ENCODE measurements at places on chromosomes 2 and 18. TPM values are rescaled to one million over a fixed set of nuclear protein-coding genes. Genes with fewer than 3 reads are reported as not detected.

GRCh38 chr2:105301646-105302045 is 27.9 kb downstream of the TGFBRAP1 start:
- no peak for DNase-seq

DNA sequence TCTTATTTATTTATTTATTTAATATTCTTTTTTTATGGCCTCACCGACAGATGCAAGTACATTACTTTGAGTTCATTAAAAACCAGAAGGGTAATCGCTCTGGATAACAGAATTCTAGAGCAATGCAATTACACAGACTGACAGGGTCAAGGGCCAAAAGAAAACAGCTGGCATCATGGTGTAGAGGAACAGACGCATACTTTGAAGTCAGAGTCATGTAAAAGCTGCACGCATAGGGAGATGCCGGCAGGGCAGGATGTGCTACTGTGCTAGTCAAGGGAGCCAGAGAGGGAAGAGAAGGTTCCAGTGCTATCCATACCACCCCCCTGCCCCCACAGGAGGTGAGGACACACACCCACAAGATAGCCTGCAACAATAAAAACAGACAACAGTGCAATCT is 115.2 kb upstream of the TFCP2L1 start:
- no peak for DNase-seq

The AOX1 gene
- 6.4 TPM for total RNA-seq

- peak; percentile 32 for DNase-seq
Observed at GRCh38 chr2:227783404-227784138, 30.1 kb upstream of the CCL20 start.

The CD8B2 gene
- total RNA-seq = not detected

The TEX44 gene
- total RNA-seq = not detected

GRCh38 chr18:50679056-50679455 is 119.2 kb downstream of the MAPK4 start:
- no peak for DNase-seq

DNA sequence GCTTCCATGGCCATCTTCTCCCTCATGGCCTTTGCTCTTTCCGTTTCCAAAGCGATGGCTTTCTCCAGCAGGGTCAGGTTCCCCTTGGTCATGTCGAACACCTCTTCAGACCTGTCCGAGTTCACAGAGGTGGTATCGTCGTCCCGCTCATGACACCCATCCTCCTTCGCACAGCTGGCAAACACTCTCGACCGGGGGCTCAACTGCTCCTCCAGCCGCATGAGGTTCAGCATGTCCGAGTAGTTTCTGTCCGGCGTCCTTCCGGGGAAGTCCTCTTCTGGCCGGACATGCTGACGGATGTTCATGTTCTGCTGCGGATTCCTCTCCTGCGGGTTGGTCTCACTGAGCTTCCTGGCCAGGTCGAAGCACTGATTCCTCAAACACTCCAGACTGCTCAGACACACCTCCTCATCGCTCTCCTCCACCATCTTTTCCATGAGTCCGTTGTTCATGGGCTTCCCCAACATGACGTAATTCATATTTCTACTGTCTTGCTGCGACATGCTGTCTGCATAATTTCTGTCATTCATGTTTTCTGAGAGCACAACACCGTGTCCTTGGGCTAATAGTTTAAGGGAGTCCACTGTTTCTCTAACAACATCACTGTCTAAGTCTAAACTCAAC is 178.2 kb upstream of the PXDN start:
- no peak for DNase-seq

- no peak for DNase-seq
Observed at GRCh38 chr2:84865181-84865783, 15.6 kb downstream of the TRABD2A start.

The UGT1A10 gene
- not detected for total RNA-seq

- DNase-seq = no peak
Observed at GRCh38 chr2:239805043-239805329, 220.2 kb downstream of the NDUFA10 start.

GRCh38 chr2:75424936-75425619 is 135.7 kb downstream of the EVA1A start:
- DNase-seq = no peak

DNA sequence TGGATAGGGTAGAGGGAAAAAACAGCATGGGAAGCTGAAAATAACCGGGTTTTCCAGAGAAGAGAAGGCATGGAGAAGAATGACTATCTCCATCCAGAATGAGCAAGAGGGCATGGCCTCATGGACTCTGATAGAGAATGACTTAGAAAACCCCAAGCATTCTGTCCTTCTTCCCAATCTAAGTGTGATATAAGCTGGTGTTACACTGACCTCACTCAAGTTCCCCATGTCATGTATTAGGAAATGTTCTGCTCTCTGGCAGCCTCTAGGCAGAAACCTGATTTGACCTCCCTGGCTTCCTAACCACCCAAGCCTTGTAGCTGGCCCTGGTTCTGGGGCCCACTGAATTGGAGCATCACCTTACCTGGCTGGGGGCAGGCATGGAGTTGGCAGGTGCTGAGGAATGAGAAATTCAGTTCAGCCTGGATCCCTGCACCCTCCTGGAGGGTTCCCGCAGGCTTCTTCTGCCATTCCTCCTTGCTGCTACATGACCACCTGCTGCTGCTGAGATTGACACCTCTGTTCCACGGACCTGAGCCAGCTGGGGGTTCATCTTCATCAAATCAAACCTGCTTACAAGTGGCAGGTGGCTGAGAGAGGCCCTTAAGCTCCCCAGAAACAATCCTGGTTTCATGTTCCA is 5.2 kb upstream of the SIGLEC15 start:
- no peak for DNase-seq

GRCh38 chr18:58015065-58015780 is 28.8 kb upstream of the NEDD4L start:
- DNase-seq = peak; percentile 31

The COLEC12 gene
- 15.8 TPM for total RNA-seq

The SNED1 gene
- total RNA-seq = 20.5 TPM

GRCh38 chr2:240986787-240987411 is 11.5 kb upstream of the SNED1 start:
- DNase-seq = no peak

DNA sequence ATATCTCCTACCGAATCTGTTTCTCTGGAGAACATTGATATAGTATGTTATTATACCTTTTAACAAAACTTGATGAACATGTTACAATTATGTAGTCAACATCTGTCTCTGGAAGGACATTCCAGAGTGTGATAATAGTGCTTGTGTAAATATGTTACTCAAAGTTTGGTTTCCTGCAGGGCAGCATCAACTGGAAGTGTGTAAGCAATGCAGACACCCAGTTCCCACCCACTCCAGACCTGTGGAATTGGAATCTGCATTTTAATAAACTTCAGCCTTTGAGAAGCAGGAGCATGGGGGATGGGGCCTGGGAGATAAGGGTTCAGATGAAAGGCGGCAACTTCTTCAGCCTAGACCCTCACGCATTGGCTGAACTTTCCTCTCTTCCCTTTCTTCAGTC is 398.9 kb downstream of the RND3 start:
- DNase-seq = no peak

DNA sequence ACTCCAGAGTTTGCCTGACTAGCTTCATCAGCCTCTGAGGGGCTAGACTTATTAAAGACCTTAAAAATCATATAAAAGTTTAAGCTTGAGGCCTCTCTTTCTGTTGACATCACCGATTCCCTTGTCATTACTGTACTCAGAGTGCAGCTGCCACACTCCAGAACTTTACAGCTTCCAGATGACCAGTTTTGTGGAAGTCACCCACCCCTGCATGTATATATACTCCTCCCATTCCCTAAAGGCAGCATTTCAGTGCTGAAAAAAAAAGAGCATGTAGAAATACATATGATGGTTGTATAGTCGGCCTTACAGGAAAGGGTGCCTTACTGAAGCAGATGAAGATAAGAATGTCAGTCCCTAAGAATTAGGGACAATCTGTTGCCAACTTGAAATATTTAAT is 117.3 kb downstream of the FEZ2 start:
- DNase-seq = no peak

- no peak for DNase-seq
Observed at GRCh38 chr2:208757364-208757763, 350.8 kb downstream of the PTH2R start.

The UBXN4 gene
- total RNA-seq = 141 TPM

The PSMA8 gene
- total RNA-seq = not detected

DNA sequence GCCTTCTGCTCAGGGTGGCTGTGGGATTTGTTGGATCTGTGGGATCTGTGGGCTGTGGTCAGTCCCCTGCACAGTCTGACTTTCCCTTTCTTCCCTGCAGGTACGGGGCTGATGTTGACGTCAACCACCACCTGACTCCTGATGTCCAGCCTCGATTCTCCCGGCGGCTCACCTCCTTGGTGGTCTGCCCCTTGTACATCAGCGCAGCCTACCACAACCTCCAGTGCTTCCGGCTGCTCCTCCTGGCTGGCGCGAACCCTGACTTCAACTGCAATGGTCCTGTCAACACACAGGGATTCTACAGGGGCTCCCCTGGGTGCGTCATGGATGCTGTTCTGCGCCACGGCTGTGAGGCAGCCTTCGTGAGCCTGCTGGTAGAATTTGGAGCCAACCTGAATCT is 17.5 kb downstream of the ASB1 start:
- DNase-seq = no peak

DNA sequence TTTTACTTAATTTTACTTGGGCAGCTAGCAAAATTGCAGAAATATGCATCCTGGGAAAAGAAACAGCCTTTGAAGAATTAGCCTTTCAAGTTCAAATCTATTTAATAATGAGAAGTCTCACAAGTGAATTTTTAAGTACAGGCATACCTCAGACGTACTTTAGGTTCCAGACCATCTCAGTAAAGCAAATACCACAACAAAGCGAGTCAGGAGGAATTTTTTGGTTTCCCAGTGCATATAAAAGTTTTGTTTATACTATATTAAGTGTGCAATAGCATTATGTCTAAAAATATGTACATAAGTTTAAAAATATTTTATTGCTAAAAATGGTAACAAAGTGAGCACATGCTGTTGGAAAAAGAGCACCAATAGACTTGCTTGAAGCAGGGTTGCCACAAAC is 50.8 kb upstream of the TWSG1 start:
- no peak for DNase-seq

The SERPINB10 gene
- not detected for total RNA-seq

GRCh38 chr2:69715964-69716363 is 26.0 kb upstream of the ANXA4 start:
- no peak for DNase-seq

DNA sequence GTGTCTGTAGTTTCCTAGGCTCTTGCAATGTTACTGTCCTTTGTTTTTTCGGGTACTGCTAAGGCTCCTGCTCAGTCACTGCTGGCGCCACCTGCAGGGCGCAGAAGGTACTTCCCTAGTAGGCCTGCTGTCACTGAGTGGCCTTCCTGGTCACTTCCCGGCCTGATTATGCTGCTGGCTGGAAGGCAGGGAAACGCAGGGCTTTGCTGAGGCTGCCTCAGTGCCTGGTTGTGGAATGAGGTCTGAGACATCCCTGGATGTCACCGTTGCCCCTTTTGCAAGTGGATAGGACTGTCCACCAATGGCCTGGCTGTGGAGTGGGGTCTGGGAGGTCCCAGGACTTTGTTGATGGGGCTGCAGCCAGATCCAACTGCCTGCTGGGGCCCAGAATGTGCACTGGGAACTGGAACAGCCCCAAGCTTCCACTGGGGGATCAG is 13.1 kb downstream of the DAW1 start:
- DNase-seq = peak; percentile 82

DNA sequence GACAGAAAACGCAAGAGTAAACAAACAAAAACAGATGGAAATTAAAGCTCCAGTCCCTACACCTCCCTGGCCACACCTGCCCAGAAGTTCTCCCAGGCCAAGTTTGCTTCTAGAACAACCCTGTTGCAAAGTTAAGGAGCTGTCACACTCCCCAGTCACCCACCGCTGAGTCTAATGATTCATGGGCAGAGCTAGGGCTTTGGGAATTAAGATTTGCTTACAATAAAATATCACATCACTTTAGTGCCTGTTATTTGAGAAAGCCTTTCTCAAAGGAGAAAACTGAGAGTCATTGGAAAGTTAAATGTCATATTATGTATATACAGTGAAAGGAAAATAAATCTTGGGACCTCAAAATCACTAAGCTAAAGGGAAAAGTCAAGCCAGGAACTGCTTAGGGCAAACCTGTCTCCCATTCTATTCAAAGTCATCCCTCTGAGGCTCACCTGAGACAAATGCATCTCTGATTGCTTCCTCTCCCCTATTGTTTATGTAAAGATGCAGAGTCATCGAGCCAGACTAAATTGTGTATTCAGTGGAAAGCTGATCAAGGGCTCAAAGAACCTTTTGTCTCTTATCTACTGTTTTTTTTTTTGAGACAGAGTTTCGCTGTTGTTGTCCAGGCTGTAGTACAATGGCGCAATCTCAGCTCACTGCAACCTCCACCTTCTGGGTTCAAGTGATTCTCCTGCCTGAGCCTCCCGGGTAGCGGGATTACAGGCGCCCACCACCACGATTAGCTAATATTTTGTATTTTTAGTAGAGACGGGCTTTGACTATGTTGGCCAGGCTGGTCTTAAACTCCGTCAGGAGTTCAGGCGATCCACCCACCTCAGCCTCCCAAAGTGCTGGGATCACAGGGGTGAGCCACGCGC is 2.8 kb downstream of the CRYGB start:
- DNase-seq = no peak

- no peak for DNase-seq
Observed at GRCh38 chr2:48049371-48049770, 143.1 kb upstream of the FBXO11 start.

DNA sequence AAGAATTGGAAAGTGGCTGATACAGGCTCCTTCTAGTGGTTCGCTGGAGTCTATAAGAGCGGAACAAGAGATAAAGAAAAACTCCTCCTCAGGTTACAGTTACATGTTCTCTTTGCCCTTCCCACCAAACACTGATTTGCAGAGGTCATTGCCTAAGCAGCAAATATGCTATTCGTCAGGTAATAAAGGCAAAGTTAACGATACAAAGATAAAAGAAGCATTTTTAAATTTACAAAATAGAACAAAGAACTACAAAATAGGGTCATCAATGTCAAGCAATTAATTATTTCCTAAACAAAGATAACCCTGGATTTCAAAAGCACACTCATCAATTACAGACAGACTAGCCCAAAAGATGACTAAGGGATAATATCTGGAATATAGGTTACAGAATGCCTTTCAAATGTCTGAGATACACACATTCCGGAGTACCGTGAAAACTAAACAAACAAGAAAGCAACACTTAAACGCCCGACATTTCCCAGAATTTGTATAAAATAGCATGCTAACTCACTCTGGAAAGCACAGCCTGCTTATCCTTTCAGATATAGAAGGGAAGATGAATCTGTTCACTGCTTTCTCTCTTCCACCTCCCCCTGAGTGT is 186.4 kb downstream of the MREG start:
- peak; percentile 33 for DNase-seq

The AQP4 gene
- total RNA-seq = not detected

The TCF23 gene
- not detected for total RNA-seq

The DRC1 gene
- not detected for total RNA-seq

DNA sequence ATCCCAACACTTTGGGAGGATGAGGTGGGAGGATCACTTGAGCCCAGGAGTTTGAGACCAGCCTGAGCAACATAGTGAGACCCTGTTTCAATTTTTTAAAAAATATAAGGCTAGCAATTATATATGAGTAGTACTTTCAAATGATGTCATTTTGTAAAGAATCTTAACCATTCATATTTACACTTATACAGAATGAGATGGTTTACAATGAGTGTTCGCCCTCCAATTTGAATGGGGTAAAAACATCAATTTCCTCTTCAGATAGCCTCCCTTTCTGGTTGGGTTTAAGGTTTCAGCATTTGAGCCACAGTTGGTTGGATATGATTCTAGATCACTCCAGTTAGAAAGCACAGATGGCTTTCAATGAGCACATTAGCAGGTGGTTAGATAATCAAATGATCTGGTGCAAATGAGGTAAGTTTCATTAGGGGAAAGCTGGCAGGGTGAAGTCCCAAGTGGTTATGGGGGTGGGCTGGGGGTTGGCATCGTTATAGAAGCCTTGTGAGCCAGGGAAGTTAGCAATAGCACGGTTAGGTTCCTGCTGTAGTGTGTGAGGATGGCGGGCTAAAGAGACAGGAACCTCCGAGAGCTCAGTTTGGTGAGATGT is 63.9 kb downstream of the TRPM8 start:
- DNase-seq = no peak
